ENCODE measurements at places on chromosomes 16 and 17.

DNA sequence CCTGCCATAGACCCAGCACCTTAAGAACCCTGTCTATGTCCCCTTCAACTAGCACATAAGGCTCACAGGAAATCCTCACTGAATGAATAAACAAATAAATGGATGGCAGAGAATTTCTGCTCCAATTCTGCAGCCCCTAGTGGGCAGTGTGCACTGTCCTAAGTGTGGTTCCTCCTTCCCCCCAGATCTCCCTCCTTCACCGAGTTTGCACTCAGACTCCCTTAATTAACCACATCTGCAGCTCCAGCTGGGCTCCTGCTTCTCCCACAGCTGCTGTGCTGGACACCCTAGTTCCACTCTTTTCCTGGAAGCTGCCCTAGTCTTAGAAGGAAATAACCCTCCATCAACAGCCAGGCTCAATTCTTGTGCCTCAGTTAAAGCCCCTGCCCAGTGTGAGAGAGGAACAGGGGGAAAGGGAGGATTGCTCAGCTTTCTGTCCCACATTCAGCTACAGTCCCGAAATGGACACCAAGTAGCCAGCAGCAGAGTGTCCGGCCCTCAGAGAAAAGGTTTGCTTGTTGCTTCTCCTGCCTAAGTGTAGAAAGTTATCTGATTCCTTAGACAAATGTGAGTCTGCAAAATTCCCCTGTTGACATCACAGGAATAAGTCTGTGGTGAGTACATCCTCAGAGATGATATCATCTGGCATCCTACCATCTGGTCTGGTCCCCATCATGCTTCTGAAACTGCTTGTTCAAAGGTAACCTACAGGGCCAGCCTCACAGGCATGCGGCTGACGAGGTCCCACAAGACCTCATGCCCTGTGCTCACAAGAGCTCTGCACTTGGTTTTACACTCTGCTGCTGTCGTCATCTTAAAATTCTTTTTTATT is 12.3 kb downstream of the LRRC3C start:
- no peak for DNase-seq

DNA sequence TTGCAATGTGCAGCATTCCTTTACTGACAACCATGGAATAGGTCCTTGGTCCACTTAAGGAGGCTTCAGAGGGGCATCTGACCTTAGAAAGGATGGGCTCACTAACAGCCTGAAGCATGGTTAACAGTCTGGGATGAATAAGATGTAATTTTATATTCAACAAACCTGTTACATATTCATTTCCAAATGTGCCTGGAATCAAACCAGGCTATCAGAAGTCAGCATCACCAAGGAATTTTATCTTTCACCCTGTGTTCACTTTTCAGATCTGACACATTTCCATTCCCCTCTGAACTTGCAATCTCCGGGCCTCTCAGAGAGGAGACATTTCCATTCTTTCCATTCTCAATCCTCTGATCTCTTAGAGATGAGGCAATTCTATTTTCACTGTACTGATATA is 62.4 kb downstream of the SNX11 start:
- no peak for DNase-seq

DNA sequence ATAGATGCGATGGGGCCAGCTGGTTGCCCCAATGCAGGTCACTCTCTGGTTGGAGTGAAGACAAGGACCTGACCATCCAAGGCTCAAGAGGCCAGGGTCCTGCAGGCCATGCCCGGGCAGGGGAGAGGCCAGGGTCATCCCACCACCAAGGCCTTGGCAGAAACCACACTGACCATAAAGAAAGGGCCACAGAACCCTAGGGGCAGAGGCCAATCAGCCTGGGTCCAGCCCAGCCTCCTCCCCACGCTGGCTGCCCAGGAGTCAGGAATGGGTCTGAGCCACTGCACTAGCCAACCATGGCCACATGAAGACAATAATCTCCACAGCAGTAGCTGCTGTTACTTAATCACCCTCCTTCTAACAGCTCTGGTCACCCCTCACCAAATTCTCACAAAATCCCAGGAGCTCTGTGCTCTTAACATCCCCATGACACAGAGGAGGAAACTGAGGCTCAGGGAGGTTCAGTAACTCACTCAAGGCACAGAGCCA is 10.2 kb upstream of the BCAR1 start:
- DNase-seq = no peak

GRCh38 chr16:89360760-89361435 is 129.5 kb downstream of the ANKRD11 start:
- no peak for DNase-seq

- DNase-seq = no peak
These were observed 35.5 kb upstream of the PHB1 start for GRCh38 chr17:49450181-49450580.

DNA sequence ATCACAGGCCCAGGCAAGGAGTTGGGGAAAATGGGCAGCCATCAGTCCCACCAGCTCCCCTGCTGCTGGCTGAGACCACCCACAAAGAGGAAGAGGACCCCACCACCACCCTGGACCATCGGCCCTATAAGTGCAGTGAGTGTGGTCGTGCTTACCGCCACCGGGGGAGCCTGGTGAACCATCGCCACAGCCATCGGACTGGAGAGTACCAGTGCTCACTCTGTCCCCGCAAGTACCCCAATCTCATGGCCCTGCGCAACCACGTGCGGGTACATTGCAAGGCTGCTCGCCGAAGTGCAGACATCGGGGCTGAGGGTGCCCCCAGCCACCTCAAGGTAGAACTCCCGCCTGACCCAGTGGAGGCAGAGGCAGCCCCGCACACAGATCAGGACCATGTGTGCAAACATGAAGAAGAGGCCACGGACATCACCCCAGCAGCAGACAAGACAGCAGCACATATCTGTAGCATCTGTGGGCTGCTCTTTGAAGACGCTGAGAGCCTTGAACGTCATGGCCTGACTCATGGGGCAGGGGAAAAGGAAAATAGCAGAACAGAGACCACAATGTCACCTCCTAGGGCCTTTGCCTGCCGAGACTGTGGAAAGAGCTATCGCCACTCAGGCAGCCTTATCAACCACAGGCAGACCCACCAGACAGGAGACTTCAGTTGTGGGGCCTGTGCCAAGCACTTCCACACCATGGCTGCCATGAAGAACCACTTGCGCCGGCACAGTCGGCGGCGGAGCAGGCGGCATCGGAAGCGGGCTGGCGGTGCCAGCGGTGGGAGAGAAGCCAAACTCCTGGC is 3.6 kb downstream of the ZNF646 start:
- DNase-seq = no peak

- DNase-seq = no peak
These were observed 250.6 kb upstream of the ZFHX3 start for GRCh38 chr16:73298562-73298961.

DNA sequence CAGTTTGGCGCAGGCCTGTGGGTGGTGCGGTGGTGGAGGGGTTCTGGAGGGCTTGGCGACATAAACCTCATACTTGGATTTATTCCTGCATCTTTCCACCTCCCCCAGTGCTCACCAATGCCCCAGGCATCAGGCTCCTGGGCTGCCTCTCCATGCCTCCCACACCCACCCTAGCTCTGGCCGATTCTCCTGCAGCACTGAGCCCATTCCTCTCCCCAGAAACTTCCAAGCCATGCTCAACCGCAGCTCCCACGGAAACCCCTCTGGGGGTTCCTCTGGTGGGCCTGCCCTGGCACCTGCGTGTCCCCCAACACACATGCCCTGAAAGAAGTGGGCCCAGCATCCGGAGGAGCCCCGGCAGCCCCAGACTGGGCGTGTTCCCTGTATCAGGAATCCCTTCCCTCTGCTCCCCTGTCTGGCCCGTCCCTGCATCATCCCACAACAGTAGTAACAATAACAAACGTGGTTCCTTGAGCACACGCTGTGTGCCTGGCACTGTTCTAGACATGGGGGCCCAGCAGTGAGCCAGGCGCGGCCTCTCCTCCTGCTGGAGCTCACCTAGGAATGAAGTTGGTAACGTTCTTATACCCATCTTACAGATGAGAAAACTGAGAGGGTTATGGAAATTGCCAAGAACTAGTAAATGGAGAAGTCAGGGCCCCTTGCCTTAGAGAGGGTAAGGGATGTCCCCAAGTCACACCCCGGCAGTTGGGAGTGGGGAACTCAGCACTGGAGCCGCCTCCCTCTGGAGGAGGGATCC is 2.3 kb downstream of the PRSS21 start:
- DNase-seq = no peak

- DNase-seq = no peak
These were observed 8.7 kb upstream of the PITPNA start for GRCh38 chr17:1571341-1571704.

DNA sequence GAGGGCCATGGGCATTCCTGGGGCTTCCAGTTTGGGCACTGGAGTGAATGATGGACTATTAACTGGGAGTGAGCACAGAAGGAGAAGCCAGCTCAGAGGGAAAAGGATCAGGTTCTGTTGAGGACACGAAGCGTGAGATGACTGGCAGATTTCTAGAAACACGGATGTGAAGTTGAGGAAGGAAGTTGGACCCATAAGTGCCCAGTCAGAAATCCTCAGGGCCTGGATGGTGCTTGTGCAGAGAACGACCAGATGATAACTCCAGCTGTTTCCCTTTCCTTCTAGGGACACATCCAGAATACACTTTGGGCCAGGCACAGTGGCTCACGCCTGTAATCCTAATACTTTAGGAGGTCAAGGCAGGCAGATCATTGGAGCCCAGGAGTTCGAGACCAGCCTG is 23.3 kb upstream of the ANKRD40CL start:
- no peak for DNase-seq

- DNase-seq = peak; percentile 54
These were observed 1.5 kb upstream of the ARHGDIG start for GRCh38 chr16:278863-279366.

DNA sequence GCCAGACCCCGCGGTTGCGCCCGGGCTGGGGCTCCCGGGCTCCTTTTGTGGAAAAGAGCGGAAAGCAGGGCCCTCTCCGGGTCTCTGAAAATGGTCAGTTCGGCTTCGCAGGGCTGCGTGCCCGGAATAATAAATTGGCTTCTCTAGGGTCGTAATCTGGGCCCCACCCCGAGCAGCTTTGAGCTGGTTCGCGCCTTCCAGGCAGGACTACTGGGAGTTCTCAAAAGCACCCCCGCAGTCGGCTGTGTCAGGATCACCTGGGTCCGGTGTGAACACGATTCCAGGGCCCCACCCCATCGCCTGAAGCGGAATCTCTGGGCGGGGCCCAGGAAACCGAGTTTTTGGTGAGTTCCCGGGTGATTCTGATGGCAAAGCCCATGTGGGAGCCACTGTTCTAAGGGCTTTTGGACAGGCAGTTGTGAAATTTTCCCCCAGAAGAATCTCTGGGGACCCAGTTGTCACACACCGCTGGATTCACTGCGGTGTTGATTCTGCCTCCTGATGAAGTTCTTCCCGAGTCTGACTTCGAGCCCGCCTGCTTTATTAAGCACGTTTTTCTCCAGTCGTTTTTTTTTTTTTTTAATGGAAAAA is 77.0 kb downstream of the MRC2 start:
- peak; percentile 86 for DNase-seq

- DNase-seq = no peak
These were observed 583.3 kb downstream of the HS3ST4 start for GRCh38 chr16:26275021-26275590.

DNA sequence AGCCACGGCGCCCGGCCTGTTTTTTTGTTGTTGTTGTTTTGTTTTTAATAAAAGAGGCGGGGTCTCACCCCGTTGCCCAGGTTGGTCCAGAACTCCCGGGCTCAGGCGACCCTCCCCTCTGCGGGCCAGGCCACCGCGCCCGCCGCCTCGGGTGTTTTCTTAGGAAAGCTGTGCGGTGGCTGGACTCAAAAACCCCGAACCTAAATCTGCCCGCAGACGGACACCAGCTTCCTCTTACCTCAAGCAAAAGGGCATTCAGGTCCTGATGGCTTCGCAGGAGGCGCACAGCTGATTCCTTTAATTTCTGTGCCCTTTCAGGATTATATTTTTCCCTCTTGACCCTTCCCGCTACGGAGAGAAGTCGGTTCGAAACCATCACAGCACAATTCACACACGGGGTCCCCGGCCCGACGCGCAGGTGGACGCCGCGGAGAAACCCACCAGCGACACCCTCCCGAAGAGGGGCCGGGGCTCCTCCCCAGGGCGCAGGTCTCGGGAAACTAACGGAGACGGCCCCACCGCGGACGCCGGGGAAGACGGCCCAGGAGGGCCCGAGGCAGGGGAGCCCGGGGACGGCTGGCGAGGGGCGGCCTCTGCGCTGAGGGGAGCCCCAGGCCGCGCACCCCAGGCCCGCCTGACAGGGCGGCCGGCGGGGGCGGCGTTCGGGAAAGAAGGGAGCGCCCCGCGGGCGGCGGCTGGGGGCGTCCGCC is 653 bp downstream of the FANCA start:
- DNase-seq = no peak

DNA sequence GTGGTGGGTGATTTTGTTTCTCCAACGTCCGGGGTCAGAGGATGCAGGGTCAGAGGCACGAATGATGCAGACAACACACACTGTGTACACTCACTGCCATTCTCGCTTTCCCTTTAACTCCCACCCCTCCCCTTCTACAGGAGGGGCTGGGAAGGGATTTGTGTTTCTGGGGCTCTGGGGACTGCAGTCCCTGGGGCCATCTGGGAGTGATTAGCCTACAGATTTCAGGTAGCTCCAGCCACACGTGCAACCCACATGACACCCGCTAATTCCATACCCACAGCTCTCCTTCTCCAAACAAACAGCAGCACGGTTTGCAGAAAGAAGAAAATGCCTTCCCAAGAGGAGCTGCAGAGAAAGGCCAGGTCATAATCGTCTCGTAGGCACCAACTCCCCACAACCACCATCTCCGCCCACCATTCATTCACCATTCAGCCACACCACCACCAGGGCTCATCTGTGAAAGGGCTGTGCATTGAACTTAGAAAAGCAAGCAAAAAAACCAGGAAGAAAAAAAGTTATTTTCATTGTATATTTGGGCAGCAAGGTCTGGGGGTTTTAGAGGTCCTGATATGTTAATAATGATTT is 9.4 kb upstream of the SOX9 start:
- no peak for DNase-seq

DNA sequence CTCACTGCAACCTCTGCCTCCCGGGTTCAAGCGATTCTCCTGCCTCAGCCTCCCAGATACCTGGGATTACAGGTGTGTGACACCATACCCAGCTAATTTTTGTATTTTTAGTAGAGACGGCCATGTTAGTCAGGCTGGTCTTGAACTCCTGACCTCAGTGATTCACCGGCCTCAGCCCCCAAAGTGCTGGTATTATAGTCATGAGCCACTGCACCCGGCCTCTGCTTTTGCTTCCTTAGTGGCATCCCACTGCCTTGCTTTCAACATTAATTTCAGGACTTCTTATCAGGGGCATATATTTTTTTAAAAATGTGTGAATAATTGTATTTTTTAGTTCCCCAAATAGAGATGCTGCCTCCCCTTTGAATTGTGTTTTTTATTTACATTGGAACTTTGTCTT is 98.8 kb downstream of the SYCE1L start:
- DNase-seq = peak; percentile 13

- peak; percentile 29 for DNase-seq
These were observed 84.4 kb upstream of the XYLT1 start for GRCh38 chr16:17555176-17555575.

DNA sequence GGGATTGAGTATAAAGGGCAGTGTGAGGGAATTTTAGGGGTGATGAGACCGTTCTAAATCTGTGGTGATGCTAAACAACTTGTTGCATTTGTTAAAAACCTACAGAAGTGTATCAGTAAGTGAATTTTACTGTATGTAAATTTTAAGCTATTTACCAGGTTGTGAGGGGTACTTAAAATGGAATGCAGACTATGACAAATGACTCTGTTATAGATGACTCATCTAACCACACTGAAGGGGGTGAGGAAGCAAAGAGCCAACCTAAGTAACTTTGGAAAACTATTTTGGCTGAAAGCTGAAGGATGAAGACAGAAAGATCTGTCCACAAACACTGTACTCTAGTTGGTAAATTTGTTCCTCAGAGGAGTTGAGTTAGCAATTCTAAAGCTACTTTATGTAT is 5.3 kb upstream of the MKS1 start:
- peak; percentile 34 for DNase-seq

GRCh38 chr16:83706394-83706793 is 101.4 kb upstream of the HSBP1 start:
- DNase-seq = no peak
